SK-N-DZ (cell line): ENCODE measurements at places on chromosomes 13 and 19.

- DNase-seq: no peak
Observed at GRCh38 chr13:40094056-40094455, 438.6 kb downstream of the COG6 start.

GRCh38 chr13:97266332-97266731 lies 44.2 kb downstream of the MBNL2 start:
- DNase-seq: no peak

DNA sequence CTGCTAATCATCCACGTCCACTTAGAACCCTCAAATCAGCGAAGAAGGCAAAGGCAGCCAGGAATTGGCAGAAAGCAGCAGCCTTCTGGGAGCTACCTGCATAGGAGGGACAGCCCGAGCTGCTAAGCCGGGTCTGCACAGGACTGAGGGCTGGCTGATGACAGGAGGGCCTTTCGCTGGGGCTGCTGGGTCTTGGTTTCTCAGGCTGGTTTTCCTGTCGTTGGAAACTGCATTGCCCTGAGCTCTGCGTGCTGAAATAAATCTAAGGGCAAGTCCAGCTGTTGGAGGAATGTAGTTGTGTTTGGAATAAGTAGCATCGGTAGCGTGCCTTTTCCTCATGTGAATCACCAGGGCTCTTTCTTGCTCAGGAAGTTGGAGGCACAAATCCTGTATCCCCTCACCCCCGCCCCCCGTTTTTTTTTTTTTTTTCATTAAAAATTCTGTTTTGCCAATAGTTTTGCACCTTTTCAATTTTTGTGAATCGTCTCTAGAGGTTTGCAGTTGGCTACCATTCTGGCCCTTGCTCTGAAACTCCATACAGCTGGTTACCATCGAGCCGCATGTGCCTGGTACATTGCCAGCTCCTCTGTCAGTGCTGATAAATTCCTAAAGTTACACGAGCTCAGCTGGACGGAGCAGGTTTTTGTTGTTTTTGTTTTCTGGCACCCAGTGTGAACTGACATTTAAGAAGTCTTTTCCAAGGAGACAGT lies 193.9 kb upstream of the RNF113B start:
- no peak for DNase-seq

DNA sequence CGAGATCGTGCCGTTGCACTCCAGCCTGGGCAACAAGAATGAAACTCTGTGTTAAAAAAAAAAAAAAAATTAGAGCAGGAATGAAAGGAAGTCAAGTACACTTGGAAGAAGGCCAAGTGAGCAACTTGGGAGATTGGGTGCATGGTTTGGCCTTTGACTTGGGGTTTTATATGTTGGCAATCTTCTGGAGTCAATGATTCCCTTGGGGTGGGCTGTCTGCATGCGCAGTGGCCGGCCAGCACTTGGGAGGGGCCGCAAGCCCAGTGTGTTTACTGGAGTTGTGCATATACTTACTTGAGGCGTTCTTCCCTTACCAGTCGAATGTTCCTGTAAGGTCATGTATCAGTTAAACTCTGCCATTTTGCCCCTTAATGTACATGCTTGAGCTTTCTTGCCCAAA lies 103.9 kb downstream of the FAM216B start:
- no peak for DNase-seq

- no peak for DNase-seq
Observed at GRCh38 chr13:20654156-20654555, 49.3 kb upstream of the IL17D start.

- no peak for DNase-seq
Observed at GRCh38 chr13:21076253-21076652, 14.9 kb upstream of the LATS2 start.

GRCh38 chr13:52852444-52852843 lies 4.0 kb upstream of the PCDH8 start:
- peak; percentile 29 for DNase-seq

DNA sequence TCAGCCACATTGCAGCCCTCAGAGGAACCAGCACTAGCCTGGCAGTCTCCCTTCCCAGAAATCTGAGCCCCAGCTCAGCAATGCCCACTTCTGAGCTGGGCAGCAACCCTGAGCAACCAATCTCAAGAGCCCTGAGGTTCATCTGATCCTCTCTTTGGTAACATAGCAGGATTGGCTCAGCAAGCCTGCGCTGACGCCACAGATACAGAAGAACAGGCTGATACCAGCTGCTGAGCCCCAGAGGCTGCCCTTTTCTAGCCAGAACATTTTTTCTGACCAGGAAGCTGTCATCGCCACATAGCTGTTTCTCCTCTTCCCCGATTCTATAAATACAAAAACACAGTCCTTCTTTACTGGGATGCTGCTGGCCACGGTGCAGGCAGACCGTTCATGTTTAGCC lies 59.8 kb downstream of the TRPM4 start:
- DNase-seq: no peak

DNA sequence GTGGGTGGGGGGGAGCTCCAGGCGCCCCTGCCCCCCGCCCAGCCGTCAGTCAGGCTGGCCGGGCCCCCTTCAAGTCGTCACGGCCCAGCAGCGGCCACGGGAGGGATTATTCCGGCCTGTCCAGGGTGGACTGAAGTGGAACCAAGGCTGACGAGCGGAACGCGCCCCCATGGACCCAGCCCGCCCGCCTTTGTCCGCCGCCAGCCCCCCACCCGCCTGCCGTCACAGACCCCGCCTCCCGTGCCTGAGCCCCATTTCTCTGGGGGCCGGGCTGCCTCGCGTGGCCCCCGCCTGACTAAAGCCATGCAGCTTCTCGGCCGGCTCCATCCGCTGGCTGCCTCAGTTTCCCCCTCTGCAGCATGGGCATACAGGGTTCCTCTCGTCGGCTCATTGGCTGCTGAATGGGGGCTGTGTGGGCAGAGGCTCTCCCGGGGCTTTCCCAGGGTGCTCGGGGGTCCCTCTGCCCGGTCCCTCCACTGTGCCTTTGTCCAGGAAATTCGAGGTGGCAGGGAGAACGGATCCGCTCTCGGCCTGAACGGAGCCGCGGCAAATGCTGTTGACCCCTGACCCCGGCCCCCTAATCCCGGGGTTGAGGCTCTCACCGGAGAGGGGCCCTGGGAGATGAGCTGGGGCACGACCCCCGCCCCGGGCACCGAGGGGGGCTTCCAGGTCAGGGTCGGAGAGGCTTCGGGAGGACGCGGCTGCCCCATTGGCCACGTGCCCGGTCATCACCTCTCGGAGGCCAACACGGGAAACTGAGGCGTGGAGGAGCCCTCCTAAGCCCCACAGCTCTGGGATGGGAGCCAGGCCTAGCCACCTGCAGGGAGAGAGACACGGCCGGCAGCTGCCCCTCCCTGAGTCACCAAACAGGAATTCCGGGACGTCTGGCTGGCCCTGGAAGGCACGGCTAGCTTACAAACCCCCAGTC lies 27.4 kb downstream of the EFNA2 start:
- no peak for DNase-seq

DNA sequence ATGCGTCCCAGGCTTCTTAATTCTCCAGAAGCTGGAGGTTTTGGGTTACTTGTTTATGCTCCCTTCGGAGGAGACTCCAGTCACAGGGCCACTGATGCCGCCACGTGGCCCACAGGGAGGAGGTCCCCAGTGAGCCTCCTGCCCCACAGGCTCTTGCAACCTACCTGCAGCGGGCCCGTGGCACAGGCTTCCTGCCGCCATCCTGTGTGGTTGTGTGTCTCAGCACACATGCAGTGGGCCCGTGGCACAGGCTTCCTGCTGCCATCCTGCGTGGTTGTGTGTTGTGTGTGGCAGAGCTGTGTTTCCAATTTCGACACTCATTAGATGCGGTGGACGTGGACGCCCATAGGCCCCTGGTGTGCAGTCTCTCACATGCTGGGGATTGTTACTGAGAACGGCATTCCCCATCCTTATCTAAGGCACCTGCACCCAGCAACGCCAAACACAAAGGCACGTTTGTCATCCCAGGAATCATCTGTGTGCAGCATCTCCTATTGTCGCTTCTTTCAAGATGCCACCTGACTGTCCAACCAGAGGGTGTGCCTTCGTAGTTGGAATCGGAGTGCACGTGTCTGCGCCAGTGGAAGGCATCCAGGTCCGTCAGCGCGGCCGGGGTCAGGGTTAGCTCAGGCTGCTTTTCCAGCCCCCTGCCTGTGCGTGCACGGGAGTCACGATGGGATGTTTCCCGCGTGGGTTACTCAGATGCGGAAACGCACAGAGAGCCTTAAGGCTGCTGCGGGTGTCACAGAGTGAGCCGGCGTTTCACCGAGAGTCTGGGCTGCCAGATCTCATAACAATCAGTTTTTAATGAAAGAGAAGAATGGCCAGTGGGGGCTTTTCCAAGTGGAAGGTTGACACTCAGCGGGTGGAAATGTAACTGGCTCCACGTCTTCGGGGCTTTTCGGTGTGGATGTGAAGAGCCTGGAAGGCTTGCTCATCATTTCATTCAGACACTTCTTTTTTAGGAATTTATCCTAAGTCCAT lies 119.8 kb downstream of the ATP11A start:
- DNase-seq: no peak

GRCh38 chr13:94317063-94317491 lies 162.4 kb downstream of the DCT start:
- no peak for DNase-seq

DNA sequence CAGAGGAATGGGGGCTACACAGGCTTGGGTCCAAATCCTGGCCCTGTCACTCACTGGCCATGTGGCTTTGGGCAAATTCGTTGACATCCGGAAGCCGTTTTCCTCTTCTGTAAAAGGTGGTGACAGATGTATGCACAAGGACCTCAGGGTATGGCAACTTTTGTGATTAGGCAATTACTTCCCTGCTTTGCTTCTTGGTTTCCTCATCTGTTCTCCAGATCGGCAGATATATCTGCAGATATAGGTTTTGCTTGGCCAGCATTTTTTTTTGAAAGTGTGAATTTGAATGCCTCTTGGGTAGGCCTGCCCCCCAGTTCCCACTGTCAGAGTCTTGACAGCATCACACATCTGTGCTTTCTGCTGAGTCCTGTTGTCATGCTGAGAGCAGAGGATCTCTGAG lies 17.7 kb downstream of the TMEM272 start:
- no peak for DNase-seq

DNA sequence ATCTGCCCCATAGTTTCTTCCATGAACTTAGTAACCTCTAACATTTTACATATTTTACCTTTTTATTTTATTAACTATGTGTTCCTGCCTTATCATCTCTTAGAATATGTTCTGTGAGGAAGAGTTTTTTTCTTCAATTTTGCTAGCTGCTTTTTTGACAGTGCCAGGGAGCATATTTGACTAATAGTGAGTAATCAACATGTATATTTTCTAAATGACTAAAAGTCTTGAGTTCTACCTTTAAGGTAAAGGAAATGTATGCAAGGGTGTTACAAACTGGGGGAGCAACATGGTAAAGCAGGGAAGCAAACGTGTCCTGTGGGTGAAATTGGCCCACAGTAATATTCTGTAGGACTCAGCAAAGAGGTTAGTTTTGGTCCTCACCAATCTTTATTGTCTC lies 165.5 kb downstream of the NBEA start:
- DNase-seq: no peak

GRCh38 chr19:40717880-40718773 lies 1.2 kb downstream of the ITPKC start:
- DNase-seq: no peak

DNA sequence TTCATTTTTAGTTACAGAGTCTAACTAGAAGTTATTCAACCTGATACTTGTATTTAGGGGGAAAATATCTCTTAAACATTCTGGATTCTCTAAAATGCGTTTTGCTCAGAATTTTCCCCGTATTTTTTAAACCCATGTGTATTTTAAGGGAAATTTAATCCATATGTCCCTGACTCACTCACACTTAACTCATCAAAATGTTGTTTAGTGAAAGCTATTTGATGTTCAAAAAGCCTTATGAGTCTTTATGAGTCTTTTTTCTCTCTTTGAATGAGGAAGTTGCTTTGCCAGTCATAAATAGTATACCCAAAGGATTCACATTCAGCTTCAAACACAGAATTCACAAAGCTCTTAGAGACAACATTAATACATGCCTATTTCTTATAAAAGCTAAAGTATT lies 16.4 kb downstream of the MAB21L1 start:
- no peak for DNase-seq

- no peak for DNase-seq
Observed at GRCh38 chr13:40569024-40569350, 97.5 kb downstream of the FOXO1 start.

DNA sequence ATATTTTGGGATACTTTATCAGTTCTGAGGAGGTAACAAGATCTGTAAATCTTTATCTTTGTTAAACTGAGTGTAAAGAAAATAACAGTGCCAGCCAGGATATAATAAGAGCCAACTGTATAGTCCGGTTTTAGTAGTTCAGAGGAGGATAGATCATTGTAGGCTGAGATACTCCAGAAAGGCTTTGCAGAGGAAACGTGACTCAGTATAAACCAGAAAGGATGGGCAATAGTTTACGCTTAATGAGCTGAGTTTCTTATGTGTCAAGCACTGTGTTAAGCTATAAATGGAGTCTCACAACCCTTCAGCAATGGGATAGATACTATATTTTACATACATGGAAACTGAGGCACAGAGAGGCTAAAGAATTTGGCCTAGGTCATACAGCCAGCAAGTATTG lies 3.8 kb downstream of the RFXAP start:
- no peak for DNase-seq

DNA sequence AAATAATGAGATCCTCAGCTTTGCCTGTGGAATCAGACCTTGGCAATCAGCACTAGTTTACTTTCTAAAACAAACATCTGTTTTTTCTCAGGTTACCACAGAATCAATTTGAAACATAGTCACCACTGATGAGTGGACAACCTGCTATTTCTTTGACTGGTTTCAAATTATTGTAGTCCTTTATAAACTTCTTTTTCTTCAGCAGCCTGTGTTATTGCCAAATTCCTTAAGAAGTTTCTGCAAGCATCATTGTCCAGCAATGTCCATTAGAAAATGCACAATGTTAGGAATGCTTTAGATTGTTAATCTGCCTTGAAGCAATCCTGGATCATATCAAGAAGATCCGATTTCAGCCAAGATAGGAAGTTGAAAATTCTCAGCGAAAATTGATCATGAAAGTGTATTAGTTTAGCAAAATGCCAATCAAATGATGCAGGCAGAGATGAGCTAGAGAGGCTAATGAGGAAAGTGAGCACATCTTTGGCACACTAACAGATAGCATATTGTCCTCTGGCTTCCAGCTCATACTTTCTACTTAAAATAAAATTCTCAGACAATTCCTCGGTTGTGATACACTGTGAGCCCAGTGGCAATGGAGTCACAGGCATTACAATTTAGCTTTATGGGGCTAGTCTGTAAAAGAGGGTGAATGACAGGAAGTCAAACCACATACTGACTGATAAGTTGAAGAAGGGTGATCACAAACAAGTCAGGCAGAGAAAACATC lies 270.6 kb downstream of the SLITRK6 start:
- DNase-seq: peak; percentile 21
